K562 (cell line): ENCODE measurements at places on chromosomes 2 and 18. TPM values are rescaled to one million over a fixed set of nuclear protein-coding genes. Genes with fewer than 3 reads are reported as not detected.

DNA sequence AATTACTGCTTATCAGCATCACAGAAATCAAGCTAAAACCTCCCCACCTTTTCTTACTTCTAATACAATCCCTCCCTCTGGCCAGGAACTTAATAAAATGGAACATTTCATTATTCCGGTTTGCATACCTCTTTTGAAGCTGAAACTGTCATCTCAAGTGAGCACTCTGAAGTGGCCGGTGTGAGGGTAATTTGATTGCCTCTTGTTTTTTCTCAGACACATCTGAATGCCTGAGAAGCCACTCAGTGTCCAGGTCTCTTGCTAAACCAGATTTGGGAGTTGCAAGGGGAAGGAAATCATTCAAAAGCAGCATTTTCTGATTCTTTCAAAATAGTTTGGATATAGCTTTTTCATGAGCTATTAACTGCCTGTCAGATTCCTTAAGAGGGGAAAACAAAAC lies 190.3 kb downstream of the C1D start:
- DNase-seq, result no peak

The IGFBP2 gene
- total RNA-seq, result 0.85 and 0.93 TPM in 2 replicates

- DNase-seq, result no peak
Observed at GRCh38 chr18:43238429-43238828, 38.9 kb downstream of the SYT4 start.

The RPRM gene
- total RNA-seq, result not detected in 2 replicates

- DNase-seq, result no peak
Observed at GRCh38 chr2:96083064-96083939, 33.1 kb downstream of the ADRA2B start.

- no peak for DNase-seq
Observed at GRCh38 chr2:6184532-6185292, 492.5 kb downstream of the SOX11 start.

The CENPA gene
- 45.6 and 51.7 TPM in 2 replicates for total RNA-seq

DNA sequence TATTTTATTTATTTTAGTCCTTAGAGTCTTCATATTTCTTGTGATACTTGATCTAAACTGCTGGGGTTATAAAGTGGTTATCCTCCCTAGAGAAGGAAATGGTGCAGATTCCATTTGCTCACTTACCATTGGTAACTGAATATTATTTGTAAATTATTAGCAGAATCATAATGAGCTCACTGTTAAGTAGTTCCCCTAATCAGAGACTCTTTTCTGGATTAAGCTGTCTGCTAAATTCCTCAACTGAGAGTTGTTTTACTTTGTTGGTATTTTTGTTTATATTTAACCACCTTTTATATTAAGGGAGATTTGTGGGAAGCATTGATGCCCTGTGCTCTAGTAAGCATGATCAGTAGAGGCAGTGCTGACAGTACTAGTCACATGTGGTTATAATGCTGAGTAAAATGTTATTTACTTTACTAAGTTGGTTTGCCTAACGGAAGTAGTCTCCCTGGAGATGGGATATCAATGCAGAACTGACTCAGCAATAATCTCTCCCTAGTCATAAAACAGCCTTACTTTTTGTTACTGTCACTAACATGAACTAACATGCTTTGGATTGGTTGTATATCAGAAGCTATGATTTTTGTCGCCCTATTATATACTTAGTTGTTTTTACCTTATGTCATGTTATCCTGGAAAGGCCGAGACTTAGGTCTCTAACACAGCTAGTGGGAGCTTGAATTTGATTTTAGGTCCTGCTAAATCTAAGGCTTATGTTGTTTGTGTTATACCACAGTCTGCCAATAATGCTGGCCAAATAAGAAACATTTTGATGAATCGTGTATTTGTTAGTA lies 166.7 kb downstream of the MCFD2 start:
- peak; percentile 25 for DNase-seq

- no peak for DNase-seq
Observed at GRCh38 chr18:72329533-72329932, 214.6 kb downstream of the CBLN2 start.

The PXDN gene
- total RNA-seq, result 0.49 and 0.94 TPM in 2 replicates

The ICOS gene
- 0.27 TPM in 1 of 2 replicates, not detected in the other for total RNA-seq

The SLC4A3 gene
- 0.04 and 0.31 TPM in 2 replicates for total RNA-seq

- no peak for DNase-seq
Observed at GRCh38 chr2:21369787-21370186, 246.0 kb downstream of the TDRD15 start.
